ENCODE measurements at places on chromosomes 12 and 14.

GRCh38 chr14:45201905-45202304 is 51.1 kb downstream of the MIS18BP1 start:
- no peak for DNase-seq

- DNase-seq, result no peak
Measured at GRCh38 chr12:6292606-6293005, 17.9 kb upstream of the PLEKHG6 start.

GRCh38 chr12:79301181-79301580 is 389.6 kb downstream of the PAWR start:
- no peak for DNase-seq

- no peak for DNase-seq
Measured at GRCh38 chr12:126457776-126458175, 1392.5 kb downstream of the AACS start.

DNA sequence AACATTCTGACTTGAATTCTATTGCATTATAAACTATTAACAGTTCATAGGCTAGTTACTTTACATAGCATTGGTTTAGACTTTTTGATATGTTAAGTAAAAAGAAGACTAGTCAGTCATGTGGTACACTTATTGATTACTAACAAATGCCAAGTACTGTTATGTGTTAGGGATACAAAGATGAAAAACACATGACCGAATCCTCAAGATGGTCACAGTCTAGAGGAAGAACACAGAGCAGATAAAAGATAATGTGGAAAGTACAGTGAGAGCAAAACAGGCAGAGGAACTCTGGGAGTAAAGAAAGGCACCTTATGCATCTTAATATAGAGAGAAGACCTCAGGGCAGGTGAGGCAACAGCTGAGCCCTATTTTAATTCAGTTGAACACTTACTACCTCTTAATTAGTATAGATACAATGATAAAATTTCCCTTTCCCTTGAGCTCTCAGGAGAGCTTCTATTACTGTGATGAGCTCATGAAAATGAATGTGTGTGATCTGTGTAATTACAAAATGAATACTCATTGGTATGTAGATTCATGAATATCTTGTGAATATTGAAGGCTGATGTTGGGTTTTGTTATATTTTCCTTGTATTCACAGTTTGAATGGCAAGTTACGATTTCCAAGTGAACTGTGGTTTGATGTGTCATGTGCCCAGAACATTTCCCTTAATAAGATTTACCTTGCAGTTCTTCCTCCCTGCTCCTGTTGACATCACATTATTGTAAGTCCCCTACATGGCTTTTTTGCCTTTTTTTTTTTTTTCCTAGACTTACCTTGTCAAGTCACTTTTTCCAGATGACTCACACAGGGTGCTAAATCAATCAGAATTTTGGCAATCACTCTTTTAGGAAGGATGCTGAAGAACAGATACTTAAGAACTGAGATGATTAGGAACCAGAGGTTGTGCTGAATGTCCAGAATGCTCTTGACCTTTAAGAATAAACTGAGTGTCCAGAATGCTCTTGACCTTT is 29.5 kb upstream of the MSRB3 start:
- no peak for DNase-seq

DNA sequence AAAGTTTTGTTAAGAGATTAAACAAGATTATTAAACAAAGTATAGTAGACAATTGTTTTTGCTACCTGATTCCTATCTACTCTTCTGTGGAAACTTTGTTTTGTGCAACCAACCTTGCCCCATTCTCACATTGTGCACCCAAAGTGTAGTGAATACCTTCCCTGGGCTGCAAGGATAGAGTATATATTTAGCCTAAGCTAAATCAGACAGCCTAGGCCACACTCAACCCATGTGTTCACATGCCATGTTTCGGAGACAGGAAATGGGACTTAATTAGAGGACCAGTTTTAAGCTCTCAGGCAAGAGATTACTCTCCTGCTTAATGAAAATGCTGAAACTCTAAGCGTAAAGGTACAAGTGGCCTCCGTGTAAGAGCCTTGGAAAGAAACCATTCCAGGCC is 734.9 kb upstream of the USP15 start:
- DNase-seq, result no peak

DNA sequence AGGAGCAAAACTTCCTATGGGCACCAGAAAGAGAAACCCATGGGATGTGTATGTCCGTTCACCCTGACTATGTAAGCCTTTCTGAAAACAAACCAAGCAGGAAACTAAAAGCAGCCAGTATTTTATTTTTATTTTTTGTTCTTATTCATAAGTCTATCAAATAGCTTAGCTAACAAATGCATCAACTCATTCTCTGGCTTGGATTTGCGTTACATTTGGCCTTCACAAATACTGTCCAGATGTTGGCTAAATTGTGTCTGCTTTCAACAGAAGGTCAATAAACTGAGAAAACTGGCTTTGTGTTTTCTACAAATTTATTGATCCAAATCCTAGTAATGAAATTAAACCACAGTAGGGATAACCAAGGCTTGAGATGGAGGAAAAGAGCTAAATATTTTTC is 379.0 kb downstream of the NOVA1 start:
- no peak for DNase-seq

GRCh38 chr14:58082011-58082410 is 70.0 kb downstream of the ARMH4 start:
- no peak for DNase-seq

- DNase-seq, result no peak
Measured at GRCh38 chr14:34792598-34792997, 78.2 kb upstream of the CFL2 start.

GRCh38 chr14:61147831-61148549 is 133.1 kb downstream of the TMEM30B start:
- no peak for DNase-seq

- no peak for DNase-seq
Measured at GRCh38 chr12:74983917-74984316, 225.7 kb downstream of the KCNC2 start.

DNA sequence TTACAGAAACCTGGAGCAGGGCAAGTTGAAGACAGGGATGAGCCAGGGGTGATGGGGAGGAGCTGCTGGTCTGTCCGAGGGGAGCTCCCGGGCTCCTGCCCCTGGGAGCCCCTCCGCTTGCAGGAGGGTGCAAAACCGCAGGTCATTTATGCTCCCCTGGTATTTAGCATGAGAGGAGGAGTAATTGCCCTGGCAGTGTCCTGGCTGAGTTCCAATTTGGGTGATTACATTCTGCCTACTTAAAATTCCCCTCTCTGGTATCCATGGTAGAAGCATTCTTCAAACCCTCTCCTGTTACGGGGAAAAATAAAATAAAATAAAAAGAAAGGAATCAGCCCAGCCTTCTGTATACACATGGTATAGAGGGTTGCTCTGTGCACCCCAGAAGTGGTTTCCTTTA is 61.7 kb upstream of the VRK1 start:
- DNase-seq, result no peak

DNA sequence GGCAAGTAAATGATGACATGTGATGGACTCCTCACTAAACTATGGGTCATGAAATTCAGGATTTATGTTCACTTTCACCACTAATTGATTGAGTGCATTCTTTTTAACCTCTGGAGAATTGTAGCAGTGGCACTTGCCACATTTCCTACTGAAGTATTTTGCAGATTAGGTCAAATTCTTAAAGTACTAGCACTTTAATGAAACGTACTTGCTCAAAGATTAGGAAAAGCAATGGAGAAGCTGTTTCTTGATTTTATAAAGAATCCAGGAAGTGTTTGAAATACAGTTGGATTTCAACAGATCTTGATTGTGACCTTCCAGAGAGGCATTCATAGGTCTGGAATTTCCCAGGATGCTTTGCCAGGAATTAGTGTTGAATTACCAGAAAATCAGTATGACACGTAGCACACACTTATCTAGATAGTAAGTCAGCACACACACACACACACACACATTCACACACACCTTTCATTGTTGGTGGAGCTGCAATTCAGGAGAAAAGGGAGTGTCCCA is 162.6 kb downstream of the MYRFL start:
- no peak for DNase-seq

GRCh38 chr12:77045183-77045582 is 20.2 kb downstream of the E2F7 start:
- DNase-seq, result no peak

DNA sequence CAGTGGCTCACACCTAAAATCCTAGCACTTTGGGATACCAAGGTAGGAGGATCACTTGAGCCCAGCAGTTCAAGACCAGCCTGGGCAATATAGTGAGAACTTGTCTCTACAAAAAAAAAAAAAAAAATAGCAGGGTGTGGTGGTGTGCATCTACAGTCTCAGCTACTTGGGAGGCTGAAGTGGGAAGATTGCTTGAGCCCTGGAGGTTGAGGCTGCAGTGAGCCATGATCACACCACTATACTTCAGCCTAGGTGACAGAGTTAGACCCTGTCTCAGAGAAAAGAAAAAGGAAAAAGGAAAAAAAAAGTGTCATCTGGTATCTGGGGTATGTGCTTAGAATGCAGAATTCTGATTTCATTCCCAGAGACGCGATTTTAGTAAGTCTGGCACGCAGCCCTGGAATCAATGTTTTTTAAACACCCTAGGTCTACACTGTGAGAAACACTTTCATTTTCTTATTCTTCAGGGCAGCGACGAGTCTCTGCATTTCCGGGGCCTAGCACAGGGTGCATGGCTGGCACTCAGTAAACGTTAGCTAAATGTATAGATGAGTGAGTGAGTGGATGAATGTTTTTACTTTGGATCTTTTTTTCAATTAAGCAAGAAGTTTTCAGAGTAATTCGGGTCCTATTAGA is 243.8 kb upstream of the PWP1 start:
- no peak for DNase-seq

DNA sequence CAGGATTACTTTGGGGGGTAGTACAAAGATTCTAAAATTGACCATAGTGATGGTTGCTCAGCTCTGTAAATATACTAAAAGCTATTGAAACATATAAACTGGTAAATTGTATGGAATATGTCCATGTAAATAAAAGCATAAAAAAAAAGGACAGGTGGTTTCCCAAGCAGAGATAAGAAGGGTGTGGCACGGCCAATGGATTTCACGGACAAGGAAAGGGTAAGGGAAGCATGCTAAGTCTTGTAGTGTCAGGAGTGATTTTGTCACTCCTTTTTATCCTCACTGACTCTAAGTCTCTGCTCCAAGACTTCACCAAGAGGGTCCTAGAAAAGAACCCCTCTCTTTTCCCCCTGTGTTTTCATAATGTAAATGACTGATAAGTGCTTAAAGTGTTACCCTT is 229.2 kb downstream of the SPTSSA start:
- DNase-seq, result no peak

DNA sequence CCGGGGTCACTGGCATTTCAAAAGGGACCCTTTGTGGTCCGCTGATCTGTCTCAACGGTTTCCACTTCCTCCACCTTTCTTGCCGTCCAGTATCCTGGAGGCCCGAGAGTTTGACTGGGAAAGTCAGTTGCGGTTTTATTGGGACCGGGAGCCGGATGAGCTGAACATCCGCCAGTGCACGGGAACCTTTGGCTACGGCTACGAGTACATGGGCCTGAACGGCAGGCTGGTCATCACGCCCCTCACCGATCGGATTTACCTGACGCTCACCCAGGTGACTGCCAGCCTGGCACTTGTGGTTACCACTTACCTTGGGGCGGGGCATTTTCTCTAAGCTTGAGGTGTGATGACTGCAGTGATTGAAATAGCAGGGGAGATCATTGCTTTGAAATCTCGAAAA is 83.8 kb downstream of the DNAH10 start:
- DNase-seq, result no peak

GRCh38 chr12:71942259-71942658 is 3.6 kb downstream of the TPH2 start:
- no peak for DNase-seq
